ENCODE measurements at places on chromosomes 7 and 10.
A peak's percentile ranks its signal among the peaks of the same experiment; 100 is the strongest.

- DNase-seq, result no peak
Measured at GRCh38 chr10:89047397-89047796, 56.8 kb downstream of the FAS start.

DNA sequence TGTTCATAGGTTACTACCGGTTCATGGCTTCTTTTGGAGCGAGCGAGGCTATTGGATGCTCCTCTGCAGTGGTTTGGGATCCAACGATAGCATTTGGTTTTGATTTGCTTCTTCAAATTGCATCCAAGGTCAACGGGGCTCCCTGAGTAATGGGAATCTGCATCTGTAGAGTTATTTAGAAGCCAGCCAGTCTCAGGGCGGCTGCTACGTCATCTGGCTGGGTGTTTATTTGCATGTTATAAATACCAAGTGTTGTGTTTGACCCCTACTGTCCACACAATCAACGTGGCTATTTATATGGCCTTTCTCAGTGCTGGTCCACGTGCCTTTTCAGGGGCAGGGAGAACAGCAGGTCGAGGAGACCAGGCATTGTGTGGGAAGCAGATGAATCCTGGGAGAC is 137.7 kb downstream of the PRPF18 start:
- no peak for DNase-seq

GRCh38 chr7:41830271-41830670 is 127.4 kb upstream of the INHBA start:
- DNase-seq, result no peak

DNA sequence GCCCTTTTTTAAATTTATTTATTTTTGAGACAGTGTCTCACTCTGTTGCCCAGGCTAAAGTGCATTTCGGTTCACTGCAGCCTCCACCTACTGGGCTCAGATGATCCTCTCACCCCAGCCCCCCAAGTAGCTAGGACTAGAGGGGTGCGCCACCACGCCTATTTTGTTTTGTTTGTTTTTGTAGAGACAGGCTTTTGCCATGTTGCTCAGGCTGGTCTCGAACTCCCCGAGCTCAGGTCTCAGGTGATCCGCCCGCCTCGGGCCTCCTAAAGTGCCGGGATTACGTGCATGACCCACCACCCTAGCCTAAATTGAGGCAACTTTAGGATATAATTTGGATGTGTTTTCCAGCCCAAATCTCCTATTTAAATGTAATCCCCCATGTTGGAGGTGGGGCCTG is 805 bp downstream of the ZNF736 start:
- DNase-seq, result no peak

GRCh38 chr7:332646-333392 is 42.8 kb downstream of the FOXL3 start:
- peak; percentile 94 for DNase-seq

DNA sequence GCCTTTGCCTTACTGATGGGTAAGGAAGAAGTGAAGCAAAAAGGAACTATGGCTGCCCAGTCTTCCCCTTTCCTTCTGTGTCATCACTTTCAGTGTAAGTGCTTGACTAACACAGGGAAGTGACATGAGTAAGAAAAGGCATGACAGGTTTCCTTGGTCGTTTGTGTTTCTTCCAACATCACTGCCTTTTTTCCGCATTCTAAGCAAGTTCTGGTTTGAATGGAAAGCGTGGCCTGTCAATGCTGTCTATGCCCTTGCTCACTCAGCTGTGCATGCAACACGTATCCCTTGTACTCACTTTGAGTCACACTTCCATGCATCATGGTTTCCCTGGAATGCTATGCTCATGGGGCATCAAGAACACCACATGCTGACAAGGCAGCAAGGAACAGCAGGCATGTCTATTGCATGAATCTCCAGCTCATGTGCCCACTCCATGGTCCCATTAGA is 111.8 kb downstream of the OAT start:
- no peak for DNase-seq

DNA sequence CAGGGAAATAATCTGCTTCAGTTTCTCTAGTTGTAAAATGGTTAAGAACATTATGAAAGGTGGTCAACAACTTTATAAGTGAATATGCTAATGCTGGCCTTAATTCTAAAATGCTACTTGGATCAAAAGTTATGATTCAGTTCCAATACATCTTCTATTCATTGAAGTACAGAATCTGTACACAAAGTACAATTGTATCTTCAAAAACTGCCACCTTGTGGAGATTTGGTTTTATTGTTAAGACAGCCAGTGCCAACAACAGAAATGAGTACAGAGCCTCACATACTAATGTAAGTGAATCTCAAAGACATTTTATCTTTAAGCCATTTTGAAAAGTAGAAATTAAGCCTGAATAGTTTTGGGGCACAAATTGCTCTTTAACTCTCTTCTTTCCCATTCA is 194.0 kb downstream of the CFTR start:
- no peak for DNase-seq

- DNase-seq, result no peak
Measured at GRCh38 chr7:134546955-134547354, 2.0 kb upstream of the AKR1B15 start.

- no peak for DNase-seq
Measured at GRCh38 chr7:149731207-149731955, 42.0 kb downstream of the ZNF467 start.

DNA sequence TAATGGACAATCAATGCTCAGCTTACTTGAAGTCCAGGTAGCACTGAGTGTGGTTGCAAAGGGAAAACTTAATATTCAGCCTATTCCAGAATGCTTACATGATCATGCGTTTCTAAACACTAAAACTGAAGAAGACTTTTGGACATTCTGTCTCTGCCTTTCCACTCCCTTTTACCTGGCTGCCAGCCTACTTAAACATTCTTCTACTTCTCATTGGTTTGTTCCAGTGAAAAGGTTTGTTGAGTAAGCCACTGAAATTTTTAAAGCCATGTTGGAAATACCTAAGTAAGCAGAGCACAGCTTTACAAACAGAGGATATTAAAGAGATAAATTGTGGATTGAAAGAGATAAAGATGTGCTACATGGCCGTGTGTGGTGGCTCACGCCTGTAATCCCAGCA is 1280.8 kb upstream of the AUTS2 start:
- DNase-seq, result no peak

DNA sequence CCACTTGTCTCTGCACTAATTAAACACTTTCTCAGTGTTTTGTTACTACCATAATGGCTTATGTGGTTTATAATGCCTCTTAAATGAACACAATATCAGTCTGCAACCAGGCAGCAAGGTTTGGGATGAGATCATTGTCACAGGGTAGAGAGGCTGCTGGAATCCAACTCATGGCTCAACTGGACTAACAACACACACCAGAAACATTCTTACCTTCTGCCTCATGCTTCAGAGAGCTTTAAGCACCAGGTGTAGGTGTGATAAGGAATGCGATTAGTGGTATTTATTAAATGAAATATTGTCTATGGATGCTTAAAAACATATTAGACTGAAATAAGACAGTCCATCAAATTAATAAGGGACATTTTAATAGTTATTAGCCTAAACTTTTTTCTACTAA is 25.4 kb downstream of the PTF1A start:
- no peak for DNase-seq

- DNase-seq, result peak; percentile 22
Measured at GRCh38 chr7:47536661-47537611, 45.0 kb downstream of the TNS3 start.

- no peak for DNase-seq
Measured at GRCh38 chr10:35707642-35708425, 65.7 kb upstream of the FZD8 start.

- DNase-seq, result no peak
Measured at GRCh38 chr7:134058980-134059379, 68.2 kb upstream of the LRGUK start.

GRCh38 chr7:83677180-83677866 is 28.4 kb upstream of the SEMA3E start:
- peak; percentile 58 for DNase-seq

- DNase-seq, result no peak
Measured at GRCh38 chr10:57818522-57818921, 449.2 kb downstream of the IPMK start.

- no peak for DNase-seq
Measured at GRCh38 chr7:98213888-98214810, 2.9 kb downstream of the BHLHA15 start.

DNA sequence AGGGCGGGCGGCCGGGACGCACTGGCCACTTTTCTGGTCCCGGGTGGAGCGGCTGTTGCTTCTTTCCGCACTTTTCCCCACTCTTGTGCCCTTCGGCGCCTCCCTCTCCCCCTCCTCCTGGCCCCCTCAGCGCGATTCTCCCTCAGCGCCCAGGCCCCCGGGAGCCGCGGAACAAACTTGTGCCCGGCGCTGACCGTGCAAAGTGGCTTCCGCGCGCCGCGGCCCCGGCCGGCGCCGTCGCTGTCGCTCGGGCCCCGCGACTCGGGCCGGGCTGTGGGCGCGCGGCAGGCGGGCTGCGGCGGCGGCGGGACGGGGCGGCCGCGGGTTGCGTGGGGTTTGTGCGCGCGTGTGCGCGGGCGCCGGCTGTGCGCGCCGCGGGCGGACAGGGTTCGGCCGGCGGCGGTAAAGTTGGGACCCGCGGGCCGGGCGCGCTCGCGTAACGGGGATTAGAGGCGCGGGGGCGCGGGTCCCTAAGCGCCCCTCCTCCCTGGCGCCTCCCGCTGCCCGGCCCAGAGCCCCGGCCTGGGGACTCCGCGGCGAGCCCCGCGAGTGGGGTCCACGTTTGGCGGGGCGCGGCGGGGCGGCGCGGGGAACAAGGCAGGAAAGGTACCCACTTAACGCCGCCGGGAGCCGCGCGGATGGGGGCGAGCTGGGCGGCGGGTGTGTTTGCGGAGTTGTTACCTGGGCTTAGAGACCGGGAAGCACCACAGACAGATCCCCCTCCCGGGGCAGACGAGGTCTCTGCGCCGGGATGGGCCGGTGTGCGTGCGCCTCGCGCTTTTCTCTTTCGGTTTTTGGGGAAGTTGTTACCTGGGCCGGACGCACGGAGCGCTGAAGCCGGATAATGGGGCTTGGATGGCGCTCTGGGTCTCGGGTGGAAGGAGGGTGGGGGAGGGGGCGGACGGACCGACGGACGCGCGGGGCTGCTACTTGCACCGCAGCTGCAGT is 860 bp downstream of the ZEB1 start:
- peak; percentile 46 for DNase-seq

DNA sequence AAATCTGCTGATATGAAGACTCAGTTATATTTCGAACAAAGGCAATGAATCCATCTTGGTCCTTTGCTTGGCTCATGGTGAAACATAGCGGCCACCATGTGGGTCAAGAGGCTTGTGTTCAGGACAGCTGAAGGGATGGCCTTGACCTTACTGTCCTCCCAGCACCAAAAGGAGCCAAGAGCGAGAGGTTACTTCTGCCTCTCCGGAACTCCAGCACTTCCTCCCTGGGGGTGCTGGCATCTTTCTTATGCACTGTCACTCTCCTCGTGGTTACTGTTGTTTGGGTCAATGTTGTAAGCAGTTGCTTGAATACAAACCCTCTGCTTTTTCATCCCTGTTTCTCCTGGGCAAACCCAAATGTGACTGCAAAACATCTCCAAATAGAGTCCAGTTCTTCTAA is 100.6 kb downstream of the RBM20 start:
- no peak for DNase-seq

- DNase-seq, result no peak
Measured at GRCh38 chr10:36491926-36492325, 633.5 kb upstream of the ANKRD30A start.

DNA sequence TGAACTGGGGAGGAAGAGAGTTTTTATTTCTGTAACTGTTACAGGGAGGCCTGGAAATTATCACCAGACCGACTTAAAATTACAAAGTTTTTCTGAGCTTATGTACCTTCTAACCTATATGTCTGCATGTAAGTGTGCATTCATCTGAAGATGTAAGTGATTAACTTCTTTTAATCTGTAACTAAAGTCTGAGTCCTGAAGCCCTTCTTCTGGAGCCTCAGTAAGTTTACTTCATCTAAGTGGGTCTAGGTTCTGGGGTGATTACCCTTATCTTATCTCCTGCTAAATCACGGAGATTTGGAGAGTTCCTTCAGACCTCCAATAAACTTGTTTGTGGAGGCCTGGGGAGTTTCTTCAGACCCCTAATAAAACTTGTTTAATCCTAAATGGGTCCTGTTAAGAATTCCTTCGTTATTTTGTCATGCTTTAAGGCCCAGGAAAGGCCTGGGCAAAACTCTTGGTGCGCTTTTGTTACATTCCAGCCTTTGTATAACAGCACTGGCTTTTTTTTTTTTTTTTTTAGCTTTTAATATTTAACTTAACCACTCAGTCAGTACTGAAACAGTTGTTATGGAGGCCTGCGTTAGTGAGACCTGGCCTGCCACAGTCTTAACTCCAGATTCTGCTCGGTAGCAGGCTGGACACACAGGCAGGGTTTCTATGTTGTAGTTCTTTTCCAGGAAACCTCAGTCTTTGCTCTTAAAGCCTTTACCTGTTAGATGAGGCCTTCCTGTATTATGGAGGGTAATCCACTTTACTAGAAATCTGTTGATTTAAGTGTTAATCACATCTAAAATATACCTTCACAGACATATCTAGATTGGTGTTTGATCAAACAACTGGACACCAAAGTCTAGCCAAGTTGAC is 33.0 kb downstream of the TPST1 start:
- no peak for DNase-seq

- no peak for DNase-seq
Measured at GRCh38 chr7:117610396-117610795, 130.6 kb downstream of the CFTR start.

- no peak for DNase-seq
Measured at GRCh38 chr10:33114451-33114952, 156.5 kb upstream of the ITGB1 start.

GRCh38 chr10:79247373-79248137 is 99.7 kb upstream of the PPIF start:
- no peak for DNase-seq

DNA sequence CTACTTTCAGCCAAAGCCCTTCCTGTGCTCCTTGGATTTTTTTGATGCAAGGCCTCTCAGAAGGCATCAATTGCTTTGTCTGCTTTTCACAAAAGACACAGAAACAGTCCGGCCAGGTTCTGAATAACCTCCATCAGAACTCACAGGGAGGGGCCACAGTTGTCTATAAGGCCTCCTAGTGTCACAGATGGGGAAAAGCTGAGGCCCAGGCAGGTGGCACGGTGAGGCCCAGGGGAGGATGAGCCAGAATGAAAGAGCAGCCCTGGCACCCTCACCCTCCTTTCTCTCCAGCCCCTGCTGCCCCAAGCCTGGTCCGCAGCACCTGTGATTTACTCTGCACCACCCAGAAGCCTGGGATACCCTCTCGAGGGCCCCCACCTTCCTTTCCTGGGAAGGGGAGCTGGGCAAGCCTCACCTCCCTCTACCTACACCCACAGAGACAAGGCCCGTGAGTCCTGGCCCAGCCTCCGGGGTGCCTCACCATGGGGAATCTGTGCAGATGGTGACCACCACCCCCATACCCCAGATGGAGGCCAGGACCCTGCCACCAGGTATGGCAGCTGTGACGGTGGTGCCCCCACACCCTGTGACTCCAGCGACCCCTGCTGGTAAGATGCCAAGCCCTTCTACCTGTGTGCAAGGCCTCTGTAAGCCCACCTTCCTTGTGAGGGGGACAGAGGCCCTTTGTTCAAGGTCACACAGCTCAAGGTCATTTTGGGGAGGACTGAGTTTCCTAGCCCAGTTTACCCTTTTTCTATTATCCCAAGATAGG is 26.2 kb upstream of the ZNF467 start:
- peak; percentile 62 for DNase-seq
